Stimulated activated CD4-positive, alpha-beta T cell treated with anti-CD3 and anti-CD28 coated beads, Interleukin-1b, Interleukin-23, amount 100 ng/mL, for 48 hours (primary cell): ENCODE measurements at places on chromosomes 4 and X.

DNA sequence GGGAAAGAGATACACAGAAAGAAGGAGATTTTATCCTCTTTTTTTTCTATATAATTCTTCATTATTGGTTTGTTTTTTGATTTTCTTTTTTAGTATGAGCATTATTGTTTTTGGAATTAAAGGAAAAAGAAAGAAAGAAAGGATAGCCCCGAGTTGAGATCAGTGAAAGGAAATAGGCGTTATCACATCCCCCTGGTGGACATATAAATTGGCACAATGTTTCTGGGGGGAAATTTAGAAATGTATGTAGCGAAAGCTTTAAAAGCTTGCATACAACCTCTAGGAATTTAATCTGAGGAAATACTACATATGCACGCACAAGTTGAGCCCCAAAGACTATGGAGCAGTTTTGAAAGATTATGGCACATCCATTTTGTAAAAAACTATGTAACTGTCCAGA, 226.3 kb upstream of the LDB2 start:
- DNase-seq = no peak

GRCh38 chr4:180811556-180811955, 1431.6 kb upstream of the TENM3 start:
- no peak for DNase-seq

DNA sequence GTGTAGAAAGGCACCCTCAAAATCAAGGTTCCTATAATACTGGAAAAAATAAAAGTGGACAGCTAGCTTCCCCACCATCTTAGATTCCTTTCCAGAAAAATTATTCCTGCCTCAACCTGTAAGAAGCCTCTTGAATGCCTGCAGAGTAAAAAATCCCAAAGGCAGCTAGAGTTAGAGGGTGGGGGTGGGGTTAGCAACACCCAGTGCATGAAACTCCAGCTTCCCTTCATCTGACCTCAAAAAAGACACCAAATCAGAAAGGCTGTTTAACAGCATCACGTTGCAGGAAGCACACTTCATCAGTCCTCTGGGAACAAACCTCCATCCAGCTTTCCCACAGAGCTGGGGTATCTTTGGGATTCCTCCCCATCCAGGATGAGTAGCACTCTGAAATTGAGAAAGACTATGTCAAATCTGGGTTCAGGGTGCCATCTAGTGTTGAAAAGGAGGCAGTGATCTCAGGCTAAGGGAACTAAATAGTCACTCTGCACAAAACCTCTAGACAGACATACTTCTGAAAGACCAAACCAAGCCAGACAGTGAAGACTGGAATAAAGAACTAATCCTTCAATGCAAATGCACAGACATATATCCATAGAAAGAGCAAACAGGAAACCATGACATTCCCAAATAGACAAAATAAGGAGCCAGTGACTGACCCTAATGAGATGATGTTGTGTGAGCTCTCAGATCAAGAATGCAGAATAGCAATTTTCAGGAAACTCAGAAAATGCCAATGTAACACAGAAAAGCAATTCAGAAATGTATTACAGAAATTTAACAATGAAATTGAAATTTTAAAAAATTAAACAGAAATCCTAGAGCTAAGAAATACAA, 97.9 kb downstream of the ARHGEF9 start:
- no peak for DNase-seq

- DNase-seq = no peak
Observed at GRCh38 chr4:24517676-24518075, 66.7 kb downstream of the DHX15 start.

DNA sequence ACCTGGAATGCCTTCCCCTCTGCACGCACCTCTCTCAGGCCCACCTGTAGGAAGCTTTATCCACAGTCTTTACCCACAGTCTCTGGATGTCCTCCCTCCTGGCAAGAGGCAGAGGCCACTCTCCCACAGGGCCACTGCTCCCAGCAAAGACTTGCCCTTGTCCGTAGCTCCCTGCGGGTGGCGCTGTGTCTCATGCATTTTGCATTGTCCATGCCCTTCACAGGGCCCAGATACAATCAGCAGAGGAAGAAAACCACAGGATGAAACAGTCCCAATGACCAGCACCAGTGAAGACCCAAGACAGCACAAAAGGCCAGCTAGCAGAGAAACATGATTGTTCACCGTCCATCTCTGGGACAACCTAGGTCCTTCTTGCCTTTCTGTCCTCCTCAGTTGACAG, 2.1 kb upstream of the NSG1 start:
- no peak for DNase-seq

GRCh38 chrX:139920316-139920715, 12.5 kb downstream of the ATP11C start:
- no peak for DNase-seq

- DNase-seq = no peak
Observed at GRCh38 chr4:163681208-163681821, 186.8 kb downstream of the TMA16 start.

DNA sequence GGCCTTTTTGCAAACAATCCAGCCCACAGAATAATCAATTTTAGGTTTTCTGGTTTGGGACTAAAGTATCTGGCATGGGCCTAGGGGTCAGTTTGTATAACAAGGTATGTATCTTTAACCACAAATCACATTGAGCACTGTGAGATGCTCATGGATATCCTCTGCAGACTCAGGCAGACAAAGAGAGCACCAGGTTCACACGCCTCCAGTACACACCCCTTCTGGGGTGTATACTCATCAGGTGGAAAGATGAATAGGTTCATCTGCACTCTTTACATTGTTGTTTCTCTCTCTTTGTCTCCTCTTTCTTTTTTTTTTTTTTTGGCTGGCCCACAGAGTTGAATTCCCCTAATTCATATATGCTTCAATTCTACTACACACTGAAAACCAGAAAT, 21.1 kb downstream of the TEC start:
- no peak for DNase-seq

GRCh38 chr4:156825074-156825473, 146.5 kb downstream of the PDGFC start:
- no peak for DNase-seq

GRCh38 chr4:67539830-67540229, 5.5 kb downstream of the CENPC start:
- no peak for DNase-seq

DNA sequence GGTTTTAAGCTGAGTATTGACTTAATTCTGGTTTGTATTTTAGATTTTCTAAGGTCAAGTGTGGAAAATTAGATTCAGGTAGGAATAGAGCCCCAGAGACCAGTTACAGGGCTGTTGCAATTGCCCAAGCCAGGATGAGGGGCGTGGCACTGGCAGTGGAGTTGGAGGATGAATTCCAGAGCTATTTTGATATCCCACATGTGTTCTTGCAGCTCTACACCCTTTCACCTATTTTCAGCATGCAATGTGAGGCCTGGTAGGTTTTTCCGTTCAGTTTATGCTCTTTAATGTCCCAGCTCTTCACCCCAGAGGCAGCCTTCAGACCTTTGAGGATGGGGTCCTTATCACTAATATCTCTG, 17.9 kb upstream of the OGT start:
- no peak for DNase-seq

DNA sequence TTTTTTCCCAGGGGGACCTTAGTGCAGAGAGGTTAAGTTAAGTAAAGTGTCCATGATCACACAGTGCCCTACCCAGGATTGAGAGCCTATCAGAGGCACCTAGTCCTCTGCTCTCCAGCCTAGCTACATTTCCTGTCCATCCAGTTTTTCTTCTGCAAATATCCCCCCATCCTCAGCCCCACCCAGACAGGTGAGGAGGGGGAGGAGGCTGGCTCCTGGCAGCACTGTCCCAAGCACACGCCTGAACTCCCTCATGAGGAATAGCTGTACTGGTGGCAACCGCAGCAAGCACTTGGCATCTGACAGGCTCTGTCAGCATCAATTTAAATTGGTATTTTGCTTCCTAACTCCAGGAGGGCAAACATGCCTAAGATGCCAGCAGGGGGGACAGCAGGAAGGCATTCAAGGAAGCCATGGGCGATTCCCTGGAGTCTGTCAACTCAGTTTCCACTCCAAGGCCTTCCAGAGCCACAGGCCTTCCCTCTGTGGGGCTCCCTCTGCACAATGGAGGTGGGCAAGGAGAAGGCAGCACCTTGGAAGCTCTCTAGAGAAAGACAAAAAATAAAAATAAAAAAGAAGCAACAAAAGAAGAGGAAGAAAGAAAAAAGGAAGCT, 6.4 kb upstream of the FRMPD3 start:
- no peak for DNase-seq

- DNase-seq = peak; percentile 4
Observed at GRCh38 chr4:87499403-87500091, 29.6 kb downstream of the SPARCL1 start.

GRCh38 chr4:89301003-89301402, 6.6 kb downstream of the GPRIN3 start:
- no peak for DNase-seq

- no peak for DNase-seq
Observed at GRCh38 chrX:129523079-129523911, at the start of gene SMARCA1. TSS of gene SMARCA1 (minus strand) at chrX:129523490. CDS start at chrX:129523370, 120 bp downstream.

DNA sequence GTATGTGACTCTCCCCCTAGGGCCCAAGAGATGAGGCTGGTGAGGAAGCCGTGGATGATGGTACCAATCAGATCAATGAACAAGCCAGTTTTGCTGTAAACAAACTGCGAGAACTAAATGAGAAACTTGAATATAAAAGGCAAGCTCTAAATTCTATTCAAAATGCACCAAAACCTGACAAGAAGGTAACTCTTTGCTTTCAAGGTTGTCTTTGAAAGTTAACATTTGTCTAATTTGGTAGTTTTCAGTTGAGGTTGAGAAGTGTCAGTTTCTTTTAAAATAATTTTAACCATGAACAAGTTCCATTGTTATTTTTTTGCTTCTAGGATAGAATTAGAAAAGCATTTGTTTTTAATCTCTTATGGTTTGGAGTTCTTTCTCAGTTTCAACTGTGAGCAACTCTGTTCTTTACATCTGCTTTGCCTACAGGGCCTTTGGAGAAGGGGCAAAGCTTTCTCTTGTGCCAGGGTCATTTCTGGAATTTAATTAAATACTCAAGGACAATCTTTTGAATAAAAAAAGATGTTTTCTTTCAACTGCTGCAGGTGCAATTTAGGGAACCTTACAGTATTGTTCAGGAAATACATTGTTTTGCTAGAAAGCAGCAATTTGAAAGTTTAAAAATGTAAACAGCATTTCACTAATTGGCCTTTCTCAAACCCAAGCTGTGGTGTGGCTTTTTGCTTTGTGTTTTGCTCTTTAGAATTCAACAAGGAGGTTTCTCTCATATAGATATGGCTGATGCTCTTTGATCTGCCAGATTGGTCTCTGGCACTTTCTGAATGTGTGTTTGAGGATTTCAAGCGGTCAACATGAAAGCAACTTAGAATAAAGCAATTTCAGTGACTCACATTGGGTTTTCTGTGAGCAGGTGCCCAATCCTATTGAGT, 62.9 kb downstream of the LRP2BP start:
- no peak for DNase-seq

GRCh38 chr4:161320377-161320776, 843.4 kb downstream of the FSTL5 start:
- no peak for DNase-seq

- DNase-seq = no peak
Observed at GRCh38 chrX:129686422-129686948, 31.7 kb upstream of the APLN start.

DNA sequence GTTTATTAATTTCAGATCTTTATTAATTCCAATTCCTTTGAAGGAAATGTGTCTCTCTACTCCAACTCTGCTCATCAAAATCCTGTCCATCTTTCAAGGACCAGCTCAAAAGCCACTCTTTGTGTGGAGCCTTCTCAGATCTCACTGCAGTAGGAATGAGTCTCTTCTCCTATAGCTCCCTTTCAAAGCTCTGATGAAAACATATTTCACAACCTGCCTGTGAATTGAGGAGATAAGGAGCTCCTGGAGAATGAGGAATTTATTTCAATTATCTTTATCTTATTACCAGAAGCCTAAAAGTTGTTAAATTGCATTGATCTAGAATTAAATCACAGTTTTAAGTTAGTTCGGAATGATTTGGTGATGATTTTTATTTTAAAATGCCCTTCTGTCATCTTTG, 92.6 kb upstream of the TRPC3 start:
- DNase-seq = no peak

DNA sequence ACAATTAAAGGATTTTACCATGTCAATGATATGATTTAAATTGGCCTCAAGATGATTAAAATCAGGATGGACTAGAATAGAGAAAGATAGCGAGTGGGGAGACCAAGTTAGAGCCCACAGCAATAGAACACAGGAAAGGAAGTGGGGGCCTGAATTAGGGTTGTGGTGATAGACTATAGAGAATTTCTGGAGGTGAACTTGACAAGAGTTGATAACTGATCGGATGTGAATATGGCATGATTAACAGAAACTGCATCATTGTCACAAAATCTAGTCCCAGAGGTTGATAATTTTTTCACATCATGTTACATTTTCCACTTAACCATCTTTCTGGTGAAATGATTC, 26.3 kb upstream of the TRPC3 start:
- DNase-seq = no peak

DNA sequence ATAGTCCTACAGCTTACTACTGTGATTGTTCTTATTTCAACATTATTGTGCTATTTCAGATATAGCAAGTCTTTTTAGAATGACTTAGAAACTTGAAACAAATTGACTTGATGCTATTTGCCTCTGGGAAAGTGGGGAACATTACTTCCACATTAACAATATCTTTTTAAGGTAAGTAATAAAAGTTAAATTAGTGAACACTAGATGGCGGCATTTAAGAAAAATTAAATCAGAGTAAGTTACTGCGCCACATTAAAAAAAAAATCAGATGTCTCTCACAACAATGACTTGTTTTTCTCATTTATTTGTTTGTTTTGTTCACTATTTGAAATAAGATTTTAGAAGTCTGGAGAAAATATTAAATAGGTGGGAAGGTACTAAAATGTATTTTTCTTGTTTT, 1026.9 kb upstream of the SLIT2 start:
- DNase-seq = no peak

DNA sequence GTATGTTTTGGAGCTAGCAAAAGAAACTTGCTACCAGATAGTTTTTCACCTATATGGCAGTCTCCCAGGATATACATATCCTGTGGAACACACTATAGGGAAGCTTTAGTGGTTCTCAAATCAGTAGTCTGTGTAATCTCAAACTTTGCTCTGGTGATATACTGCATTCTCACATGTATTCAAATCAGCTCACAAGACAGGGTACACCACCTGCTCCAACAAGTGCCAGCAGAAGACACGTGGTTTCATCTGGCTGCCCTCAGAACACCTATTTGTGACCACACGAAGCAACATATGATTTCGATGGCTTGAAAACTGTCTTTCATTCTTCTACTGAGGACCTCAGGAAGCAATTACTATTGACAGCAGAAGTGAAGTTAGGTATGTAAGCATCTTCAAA, 37.7 kb downstream of the BCLAF3 start:
- DNase-seq = no peak

- DNase-seq = no peak
Observed at GRCh38 chrX:117538178-117539089, 578.2 kb downstream of the KLHL13 start.

GRCh38 chr4:169210504-169211118, 60.1 kb downstream of the SH3RF1 start:
- no peak for DNase-seq

GRCh38 chr4:111736516-111736915, 408.7 kb upstream of the FAM241A start:
- DNase-seq = no peak

DNA sequence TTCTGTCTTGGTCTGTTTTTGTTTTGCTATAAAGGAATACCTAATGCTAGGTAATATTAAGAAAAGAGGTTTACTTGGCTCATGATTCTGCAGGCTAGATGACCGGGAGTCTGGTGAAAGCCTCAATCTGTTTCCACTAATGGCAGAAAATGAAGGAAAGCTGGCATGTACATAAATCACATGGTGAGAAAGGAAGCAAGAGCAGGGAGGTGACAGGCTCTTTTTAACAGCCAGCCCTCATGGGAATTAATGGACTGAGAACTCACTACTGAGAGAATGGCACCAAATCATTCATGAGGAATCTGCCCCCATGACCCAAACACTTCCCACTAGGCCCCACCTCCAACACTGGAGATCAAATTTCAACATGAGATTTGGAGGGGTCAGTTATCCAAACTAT, 27.6 kb downstream of the SATL1 start:
- no peak for DNase-seq
